Smooth muscle cell of the brain vasculature (primary cell): ENCODE measurements at places on chromosomes 7 and 10.

GRCh38 chr7:70143075-70144044 is 545.1 kb downstream of the AUTS2 start:
- no peak for DNase-seq

DNA sequence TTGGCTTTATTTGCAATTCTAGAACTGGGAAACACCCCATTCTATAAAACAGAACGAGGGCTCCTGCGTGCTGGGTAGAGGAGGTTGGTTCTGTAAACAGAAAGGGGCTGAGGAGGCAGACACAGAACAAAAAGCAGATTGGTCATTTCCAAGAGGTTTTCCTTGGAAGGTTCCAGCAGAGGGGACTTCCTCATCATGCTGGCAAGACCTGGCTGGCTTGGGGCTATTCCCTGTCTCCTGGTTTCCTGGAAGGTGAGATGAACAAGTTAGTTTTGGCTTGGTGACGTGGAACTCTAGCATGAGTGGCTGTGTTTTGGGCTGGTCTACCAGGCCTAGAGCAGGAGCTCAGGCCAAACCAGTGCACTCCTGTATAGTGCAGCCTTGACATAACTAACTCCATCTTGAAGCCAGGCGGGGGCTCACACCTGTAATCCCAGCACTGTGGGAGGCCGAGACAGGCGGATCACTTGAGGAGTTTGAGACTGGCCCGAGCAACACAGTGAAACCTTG is 26.1 kb upstream of the DNAJB6 start:
- no peak for DNase-seq

- DNase-seq = no peak
Measured at GRCh38 chr7:116776610-116777289, 85.6 kb upstream of the CAPZA2 start.

GRCh38 chr7:91031757-91032156 is 232.5 kb upstream of the FZD1 start:
- DNase-seq = no peak

DNA sequence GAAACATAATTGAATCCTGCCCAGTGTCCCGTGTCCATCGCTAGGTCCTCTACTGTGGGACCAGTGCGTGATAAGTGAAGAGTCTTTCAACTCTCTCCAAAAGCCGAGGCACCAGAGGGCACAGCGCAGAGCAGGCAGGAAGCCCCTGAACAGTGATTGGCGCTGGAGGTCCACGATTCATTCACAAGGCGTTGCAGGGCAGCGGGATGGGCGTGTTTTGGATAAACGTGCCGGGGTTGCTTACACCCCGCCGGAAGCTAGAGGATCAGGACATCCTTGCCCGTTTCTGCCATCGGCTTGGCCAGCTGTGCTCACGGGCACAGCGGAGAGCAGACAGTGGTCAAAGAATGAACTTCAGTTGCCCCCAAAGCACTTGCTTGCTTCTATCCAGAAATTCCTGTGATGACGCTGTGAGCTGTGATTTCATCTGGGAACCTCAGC is 86.0 kb upstream of the PFKP start:
- no peak for DNase-seq

GRCh38 chr10:119755446-119755845 is 29.6 kb downstream of the INPP5F start:
- DNase-seq = no peak

DNA sequence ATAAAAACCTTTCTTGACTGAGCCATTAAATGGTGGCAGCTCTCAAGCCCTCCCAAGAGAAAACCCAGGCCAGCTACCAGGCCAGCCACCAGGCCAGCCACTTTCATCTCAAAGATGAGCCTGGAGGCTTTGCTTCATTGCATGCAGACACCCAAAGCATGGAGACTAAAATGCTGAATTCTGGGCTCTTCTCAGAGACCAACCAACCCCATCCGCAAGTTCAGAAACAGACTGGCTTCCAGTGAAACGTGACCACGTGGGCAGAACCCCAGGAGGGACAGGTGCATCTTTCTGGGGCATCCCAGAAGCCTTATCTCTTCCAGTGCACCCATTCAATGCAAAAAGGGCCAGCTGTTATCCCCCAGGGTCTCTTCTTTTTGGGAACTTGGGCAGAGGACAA is 20.9 kb downstream of the CHST15 start:
- no peak for DNase-seq

- DNase-seq = no peak
Measured at GRCh38 chr7:44431091-44431608, 59.3 kb downstream of the NUDCD3 start.

DNA sequence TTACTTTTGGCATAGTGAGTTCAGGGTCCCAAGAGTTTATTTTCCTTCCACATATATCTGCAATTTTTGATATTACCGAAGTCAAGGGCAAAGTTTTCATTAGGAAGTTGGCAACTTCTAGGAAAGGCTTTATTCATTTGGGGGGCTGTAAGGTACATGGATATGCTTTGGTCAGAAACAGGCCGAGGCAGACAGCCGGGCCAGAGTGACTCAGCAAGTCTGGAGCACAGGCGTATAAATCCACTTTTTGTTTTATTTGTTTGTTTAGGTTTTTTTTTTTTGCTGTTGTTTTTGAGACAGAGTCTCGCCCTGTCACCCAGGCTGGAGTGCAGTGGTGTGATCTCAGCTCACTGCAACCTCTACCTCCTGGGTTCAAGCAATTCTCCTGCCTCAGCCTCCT is 3.7 kb downstream of the ZNF680 start:
- no peak for DNase-seq

GRCh38 chr10:122293961-122294380 is 22.9 kb downstream of the BTBD16 start:
- DNase-seq = no peak

DNA sequence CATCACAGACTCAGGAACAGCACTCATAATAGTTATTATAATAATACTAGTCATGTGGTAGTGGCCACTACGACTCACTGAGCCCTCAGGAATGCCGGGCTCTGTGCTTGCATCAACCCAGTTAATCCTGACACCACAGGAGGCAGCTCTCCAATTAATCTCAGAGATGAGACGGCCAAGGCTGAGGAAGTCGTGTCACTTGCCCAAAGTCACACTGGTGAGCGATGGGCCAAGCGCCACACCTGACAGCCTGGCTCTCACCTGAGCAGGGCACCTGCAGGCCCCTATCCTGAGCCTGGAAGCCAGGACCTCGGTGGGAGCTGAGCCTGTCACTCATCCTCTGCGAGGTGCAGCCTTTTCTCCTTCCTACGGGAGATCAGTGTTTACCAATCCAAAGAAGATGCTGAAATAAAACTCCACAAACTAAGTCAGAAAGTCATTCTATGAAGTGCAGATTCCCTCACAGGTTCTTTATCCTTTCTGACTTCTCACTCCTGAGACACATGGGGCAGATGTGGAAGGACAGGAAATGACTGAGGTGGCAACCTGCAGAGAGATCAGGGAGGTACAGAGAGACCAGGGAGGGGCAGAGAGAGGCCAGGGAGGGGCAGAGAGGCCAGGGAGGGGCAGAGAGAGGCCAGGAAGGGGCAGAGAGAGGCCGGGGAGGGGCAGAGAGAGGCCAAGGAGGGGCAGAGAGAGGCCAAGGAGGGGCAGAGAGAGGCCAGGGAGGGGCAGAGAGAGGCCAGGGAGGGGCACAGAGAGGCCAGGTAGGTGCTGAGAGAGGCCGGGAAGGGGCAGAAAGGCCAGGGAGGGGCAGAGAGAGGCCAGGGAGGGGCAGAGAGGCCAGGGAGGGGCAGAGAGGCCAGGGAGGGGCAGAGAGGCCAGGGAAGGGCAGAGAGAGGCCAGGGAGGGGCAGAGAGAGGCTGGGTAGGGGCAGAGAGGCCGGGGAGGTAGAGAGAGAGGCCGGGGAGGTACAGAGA is 38.5 kb downstream of the VIPR2 start:
- no peak for DNase-seq

DNA sequence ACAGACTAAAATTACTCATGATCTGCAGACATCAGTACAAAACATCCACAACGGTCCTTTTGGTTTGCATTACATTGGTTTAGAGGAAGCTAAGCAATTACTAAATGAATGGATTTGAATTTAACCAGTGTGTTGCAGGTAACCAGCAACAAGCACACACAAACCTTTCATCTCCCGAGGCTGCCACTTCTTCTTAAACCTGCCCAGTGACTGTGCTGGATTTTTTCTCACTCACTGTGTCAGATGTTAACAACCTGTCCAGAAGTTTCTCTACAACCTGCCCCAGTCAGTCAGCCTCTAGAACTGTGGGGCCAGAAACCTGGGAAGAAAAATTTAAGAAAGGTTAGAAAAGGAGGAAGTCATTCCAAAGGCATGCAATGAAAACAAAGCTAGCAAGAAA is 2.4 kb upstream of the MEOX2 start:
- no peak for DNase-seq

- DNase-seq = no peak
Measured at GRCh38 chr7:26202019-26202990, 760 bp downstream of the CBX3 start.

- DNase-seq = no peak
Measured at GRCh38 chr10:122304054-122304579, 33.0 kb downstream of the BTBD16 start.

GRCh38 chr7:27154901-27155815 is 1.3 kb downstream of the HOXA7 start:
- DNase-seq = no peak

GRCh38 chr7:38040831-38041230 is 120.4 kb downstream of the EPDR1 start:
- no peak for DNase-seq

- DNase-seq = no peak
Measured at GRCh38 chr10:54259104-54259503, 541.9 kb downstream of the PCDH15 start.
